CD4-positive, alpha-beta T cell (primary cell): ENCODE measurements at places on chromosomes 16 and 17.

GRCh38 chr16:18792836-18793433 lies 2.8 kb upstream of the RPS15A start:
- no peak for DNase-seq

- no peak for DNase-seq
These were observed 16.9 kb downstream of the PECAM1 start for GRCh38 chr17:64373722-64374121.

- DNase-seq = no peak
These were observed 18.9 kb downstream of the TMEM94 start for GRCh38 chr17:75475144-75475835.

DNA sequence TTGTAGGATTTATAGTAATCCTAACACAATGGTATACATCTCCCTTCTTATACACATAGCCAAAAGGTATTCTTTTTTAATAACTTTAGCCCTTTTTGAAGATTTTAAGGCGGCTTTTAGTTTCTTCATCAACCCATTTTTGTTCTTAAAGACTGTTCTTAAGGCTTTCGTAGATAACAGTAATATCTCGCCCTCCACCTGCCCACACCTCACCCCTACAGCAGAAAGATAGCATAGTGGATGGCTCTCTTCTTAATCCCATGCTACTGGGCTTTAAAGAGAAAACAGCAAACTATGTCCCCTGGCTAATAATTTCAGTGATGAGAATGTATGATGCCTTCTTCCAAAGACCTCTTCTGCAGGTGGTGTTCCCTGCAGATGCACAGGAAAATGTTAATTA lies 8.6 kb downstream of the IGSF6 start:
- DNase-seq = no peak

GRCh38 chr16:67226295-67226803 lies 581 bp upstream of the TMEM208 start:
- no peak for DNase-seq

DNA sequence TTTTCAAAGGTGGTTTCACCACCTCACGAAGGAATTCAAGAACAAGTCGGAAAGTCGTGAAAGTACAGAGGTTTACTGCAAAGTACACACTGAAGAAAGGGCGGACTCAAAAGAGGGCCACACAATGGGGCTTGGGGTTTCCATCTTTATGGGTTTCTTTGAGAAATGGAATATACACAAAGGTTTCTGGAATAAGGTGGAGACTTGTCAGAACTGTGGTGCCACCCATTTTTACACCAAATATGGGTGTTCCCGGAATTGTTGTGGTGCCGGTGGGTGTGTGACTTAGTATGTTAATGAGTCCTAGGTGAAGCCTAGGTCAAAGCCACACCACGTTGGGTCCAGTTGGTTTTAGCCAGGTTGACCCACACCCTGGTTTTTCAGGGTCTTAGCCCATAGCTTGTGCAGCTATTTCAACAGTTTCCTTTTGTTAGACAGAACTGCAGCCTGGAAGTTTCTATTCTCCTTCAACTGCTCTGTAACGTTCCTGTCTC lies 567 bp upstream of the GCSH start:
- no peak for DNase-seq

GRCh38 chr17:81527591-81528383 lies at the start of gene FSCN2:
Gene FSCN2, plus strand, starts transcription at chr17:81528377. Its CDS starts 155 bp downstream, at chr17:81528532.
- no peak for DNase-seq

DNA sequence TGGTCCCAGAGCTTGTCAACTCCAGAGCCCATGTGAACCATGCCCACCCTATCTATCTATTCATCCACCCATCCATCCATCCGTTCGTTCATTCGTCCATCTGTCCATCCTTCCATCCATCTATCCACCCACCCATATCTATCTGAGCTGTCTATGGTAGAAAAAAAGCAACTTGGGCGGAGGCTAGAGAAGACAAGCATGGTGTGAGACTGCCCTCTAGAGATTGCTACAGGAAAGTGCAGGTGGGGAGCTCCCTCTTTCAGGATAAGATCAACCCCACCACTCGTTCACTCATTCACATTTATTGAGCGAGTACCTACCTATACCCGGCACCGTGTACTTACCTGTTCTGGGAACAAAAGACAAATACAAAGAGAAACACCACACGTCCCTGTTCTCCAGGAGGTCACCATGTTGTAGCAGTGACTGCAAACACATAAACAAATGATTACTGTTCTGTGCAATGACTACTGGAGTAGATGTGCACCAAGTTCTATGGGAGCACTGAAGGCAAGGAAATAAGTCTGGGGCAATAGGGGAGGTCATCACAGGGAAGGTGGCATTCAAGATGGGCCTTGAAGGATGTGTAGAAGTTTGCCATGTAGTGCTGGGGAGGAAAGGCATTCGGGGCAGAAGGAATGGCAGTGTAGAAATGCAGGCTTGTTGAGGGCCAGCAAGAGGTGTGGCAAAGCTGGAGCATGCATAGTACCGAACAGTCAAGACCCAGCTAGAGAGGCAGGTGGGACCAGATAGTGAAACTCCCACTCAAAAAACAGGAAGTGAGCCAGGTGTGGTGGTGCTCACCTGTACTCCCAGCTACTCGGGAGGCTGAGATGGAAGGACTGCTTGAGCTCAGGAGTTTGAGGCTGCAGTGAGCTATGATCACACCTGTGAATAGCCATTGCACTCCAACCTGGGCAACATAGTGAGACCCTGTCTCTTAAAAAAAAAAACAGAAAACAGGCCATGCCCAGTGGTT lies 13.4 kb upstream of the ATP5MC1 start:
- DNase-seq = peak; percentile 45

GRCh38 chr17:34178092-34178491 lies 77.0 kb upstream of the CCL2 start:
- no peak for DNase-seq

DNA sequence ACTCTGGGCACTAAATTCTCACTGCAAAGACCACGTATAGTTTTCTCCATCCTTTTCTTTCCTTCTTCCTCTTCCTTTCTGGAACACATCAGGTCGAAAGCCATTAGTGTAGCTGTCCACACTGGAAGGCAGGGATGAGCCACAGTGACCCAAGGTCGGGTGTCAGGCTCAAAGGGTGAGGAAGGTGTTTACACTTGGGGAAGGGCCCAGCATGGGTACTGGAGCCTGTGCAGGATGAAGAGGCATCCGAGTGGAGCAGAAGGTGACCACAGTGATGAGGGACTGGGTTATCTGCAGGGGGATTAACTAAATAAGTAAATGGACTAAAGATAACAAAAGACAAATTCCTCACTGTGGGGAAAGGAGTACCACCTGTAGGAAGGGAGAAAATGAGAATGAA lies 164.0 kb downstream of the SOX9 start:
- DNase-seq = no peak

DNA sequence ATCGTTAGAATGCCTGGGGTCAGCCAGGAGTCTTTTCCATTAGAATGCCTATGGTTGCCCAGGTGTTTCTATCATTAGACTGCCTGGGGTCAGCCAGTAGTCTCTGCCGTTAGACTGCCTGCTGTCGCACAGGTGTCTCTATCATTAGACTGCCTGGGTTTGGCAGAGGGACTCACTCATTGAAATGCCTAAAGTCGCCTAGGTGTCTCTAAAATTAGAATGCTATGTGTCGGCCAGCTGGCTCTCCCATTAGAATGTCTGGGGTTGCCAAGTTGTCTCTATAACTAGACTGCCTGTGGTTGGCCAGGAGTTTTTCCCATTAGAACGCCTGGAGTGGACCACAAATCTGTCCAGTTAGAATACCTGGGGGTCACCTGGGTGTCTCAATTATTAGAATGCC lies 2266.5 kb downstream of the TP53TG3F start:
- no peak for DNase-seq

GRCh38 chr17:2593821-2594721 lies 617 bp downstream of the PAFAH1B1 start:
- DNase-seq = peak; percentile 83

DNA sequence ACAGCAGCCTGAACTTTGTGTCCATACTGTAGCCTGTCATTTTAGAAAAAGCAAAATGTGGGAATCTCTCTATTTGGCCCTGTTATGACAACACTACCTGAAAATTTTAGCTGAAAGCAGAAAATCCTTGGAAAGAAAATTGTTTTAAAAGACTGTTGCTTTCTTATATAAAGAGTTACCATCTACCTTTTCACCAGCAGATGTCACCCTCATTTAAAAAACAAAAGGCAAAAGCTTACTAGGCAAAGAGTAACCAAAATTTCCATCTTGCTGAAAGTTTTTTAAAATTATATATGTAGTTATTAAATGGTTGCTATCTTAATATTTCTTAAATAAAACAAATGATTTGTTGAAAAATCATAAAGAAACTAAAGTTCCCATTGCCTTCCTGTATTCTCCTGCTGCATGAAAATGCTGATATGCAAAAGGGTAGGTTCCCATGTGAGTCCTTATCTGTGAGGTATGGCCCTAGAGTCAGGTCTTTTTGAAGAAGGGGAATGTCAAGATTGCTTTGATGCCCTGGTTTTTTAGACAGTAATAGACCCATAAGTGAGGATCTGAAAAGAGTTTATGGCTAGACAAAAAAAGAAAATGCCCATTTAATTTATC lies 61.0 kb downstream of the TNRC6C start:
- no peak for DNase-seq

- DNase-seq = no peak
These were observed 44.8 kb downstream of the STAT5A start for GRCh38 chr17:42333053-42333452.

DNA sequence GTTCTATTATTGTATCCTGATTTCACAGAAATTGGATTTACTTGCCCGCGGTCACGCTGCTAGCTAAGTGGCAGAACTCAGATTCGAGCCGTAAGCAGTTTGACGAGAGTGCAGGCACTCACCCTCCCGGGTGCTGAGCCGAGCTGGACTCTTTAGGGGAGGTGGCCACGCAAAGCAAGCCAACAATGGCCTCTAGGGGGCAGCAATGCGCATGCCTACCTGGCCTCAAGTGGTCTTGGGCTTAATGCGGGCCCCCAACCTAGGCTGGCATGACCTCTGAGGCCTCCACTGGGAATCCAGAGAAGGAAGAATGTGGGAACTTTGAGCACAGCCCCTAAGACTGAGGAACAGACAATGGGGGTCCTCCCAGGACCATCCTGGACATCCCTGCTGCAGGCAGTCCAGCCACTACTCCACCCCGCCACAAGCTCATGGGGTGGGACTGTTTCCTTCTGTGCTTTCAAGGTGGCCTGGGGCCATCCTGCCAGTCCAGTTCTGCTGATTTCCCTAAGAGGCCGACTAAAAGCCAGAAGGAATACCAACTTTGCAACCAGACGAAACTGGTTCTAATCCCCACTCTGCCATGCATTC lies 276.5 kb downstream of the XYLT1 start:
- peak; percentile 46 for DNase-seq

- no peak for DNase-seq
These were observed 625 bp upstream of the CENPT start for GRCh38 chr16:67848118-67848517.

DNA sequence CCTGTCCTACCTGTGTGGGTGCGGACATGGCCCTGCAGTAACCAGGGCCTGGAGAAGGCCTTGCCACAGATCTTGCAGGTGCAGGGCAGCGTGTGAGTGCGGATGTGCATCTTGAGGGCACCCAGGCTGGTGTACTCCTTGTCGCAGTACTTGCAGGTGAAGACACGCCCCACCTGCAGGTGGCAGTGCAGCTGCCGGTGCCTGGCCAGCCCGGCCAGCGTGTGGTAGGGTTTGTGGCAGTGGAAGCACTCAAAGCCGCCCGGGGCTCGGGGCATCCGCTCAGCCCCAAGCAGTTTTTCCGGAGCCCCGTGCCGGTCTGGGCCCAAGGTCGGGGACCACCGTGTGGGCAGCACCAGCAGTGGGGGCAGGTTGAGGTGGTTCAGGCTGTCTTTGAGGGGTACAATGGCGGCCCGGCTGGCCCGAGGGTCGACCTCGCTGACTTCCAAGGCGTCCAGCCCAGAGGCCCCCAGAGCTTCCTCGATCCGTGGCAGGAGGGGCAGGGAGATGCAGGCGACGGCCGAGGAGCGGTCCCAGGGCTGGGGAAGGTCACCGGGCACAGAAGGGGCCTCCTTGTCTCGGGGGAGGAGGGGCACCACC lies 5.1 kb downstream of the SNAI3 start:
- DNase-seq = peak; percentile 40

- DNase-seq = peak; percentile 11
These were observed 381.6 kb upstream of the ASIC2 start for GRCh38 chr17:33674685-33675084.

GRCh38 chr16:25750488-25751216 lies 58.9 kb downstream of the HS3ST4 start:
- no peak for DNase-seq

- DNase-seq = no peak
These were observed 62.1 kb downstream of the AMFR start for GRCh38 chr16:56363181-56363716.

DNA sequence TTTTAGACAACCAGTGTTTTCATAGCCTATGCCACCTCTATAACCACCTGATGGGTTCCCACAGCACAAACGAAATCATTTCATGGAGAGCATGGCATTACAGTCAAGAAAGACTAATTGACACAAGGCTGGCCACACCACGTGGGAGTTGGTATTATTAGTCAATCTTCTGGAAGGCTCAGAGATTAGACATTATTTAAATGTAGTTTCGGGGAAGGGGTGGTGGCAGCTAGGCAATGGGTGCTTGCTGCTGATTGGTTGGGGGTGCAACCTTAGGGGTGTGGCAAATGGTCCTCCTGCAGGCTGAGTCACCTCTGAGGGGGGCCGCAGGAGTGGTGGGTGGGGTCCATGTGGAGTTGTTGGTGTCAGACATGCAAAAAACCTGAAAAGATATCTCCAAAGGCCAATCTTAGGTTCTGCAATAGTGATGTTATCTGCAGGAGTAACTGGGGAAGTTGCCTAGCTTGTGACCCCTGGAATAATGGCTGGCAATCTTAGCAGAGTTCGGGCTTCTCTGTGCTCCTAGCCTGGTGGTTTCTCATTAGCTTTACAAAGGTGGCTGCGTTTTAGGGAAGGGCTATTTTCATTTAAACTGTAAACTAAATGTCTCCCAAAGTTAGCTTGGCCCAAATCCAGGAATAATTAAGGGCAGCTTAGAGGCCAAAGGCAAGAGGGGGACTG lies 4.6 kb downstream of the TEN1 start:
- DNase-seq = no peak

DNA sequence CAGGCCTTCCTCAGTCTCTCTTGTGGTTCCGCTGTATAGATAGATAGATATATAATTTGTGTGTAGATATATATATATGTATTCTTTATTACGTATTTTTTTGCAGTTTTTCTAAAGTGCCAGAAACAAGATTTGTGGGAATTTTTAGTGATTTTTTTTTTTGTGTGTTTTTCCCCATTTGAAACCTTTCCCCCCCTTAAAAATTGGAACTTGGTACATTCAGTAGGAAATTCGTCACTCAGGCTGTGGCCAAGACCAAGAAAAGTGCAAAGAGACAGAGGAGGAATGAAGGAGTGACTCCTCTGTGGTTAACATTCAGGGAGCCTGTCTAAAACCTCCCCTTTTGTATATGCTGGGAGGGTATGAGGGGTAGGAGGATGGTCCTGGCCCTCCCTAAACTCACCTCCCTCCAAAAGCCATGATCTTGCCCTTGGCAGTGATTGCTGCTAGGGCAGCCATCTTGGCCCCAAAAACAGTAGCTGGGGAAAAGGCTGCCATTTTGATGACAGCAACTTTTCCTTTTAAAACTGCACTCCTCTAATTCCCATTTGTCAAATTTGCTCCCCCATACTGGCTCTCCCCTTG lies 15.2 kb downstream of the CHRNB1 start:
- no peak for DNase-seq
